RWPE1 (cell line): ENCODE measurements at places on chromosomes 16 and 17.

- no peak for DNase-seq
Observed at GRCh38 chr16:35523991-35524390, 2064.6 kb downstream of the TP53TG3F start.

GRCh38 chr17:18119166-18119745, 10.7 kb downstream of the MYO15A start:
- DNase-seq, result no peak

GRCh38 chr16:71552698-71553503, 24.0 kb downstream of the TAT start:
- no peak for DNase-seq

DNA sequence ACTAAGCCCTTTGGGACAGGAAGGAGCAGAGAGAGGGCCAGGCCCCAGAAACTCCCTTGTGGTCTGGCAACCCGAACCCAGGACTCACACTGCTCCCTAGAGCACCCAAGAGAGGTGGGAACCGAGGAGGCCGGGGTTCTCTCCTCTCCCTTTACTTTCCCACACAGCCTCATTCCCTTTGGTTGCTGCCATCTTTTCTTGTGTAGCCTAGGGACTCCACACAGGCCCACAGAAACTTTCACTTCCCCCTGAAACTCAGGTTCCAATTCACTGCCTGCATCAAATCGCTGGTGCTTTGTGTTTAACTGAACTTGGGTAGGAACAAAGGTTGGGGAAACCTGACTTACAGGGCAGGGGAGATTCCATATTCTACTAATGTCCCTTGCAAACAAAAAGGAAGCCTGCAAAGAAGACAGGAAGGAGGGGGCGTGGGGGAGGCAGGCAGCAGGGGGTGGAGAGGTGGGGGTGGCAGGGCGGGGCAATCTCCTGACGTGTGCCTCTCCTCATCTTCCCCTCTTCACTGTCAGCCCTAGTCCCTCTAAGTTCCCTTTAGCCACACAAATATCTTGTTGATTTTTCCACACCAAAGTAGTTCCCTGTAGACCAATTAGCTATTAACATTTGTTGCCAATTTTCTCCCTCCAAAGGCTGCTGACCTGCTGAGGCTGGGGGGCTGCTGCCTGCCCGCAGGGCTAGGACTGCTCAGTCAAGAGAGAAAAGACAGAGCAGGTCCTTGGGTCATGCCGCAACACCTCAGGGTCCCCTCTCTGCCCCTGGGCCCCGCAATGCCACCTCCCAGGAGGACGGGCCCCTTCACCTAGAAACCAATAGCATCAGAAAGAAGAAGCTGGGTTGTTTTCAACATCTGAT, 8.0 kb downstream of the ST3GAL2 start:
- no peak for DNase-seq

- DNase-seq, result no peak
Observed at GRCh38 chr16:67666032-67666551, 458 bp downstream of the ENKD1 start.

DNA sequence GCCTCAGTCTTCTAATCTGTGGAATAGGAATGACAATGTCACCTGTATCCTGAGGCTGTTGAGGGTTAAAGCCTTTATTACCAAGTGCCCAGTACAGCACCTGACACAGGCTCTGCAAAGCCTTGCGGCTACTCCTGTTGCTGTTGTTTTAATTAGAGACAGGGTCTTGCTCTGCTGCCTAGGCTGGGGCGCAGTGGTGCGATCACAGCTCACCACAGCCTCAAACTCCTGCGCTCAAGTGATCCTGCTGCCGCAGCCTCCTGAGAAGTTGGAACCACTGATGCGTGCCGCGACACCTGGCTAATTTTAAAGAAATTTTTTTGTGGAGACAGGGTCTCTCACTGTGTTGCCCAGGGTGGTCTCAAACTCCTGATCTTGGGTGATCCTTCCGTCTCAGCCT, 5.4 kb downstream of the GSE1 start:
- no peak for DNase-seq

GRCh38 chr17:29726715-29727252, 104.1 kb upstream of the CORO6 start:
- no peak for DNase-seq
